ENCODE measurements at places on chromosomes 12 and 14. TPM values are rescaled to one million over a fixed set of nuclear protein-coding genes. Genes with fewer than 3 reads are reported as not detected.

The TPPP2 gene
- not detected for total RNA-seq

DNA sequence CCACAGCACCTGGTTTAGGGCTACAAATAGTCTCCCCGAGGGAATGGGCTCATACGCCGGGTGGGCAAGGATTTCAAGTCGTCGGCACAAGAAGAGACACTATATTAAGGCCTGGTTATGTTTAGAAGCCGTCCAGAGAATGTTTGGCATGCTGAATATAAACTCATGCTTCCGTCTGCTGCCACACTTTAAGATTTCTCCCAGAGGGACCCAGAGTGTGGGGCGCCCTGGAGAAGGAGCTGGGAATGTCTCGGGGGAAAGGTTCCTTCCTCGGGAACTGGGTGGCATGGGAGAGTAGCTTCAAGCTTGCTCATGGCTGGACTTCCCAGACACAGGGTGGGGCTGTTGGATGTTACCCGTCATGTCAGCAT, 295.7 kb downstream of the CACNA1C start:
- DNase-seq = no peak

DNA sequence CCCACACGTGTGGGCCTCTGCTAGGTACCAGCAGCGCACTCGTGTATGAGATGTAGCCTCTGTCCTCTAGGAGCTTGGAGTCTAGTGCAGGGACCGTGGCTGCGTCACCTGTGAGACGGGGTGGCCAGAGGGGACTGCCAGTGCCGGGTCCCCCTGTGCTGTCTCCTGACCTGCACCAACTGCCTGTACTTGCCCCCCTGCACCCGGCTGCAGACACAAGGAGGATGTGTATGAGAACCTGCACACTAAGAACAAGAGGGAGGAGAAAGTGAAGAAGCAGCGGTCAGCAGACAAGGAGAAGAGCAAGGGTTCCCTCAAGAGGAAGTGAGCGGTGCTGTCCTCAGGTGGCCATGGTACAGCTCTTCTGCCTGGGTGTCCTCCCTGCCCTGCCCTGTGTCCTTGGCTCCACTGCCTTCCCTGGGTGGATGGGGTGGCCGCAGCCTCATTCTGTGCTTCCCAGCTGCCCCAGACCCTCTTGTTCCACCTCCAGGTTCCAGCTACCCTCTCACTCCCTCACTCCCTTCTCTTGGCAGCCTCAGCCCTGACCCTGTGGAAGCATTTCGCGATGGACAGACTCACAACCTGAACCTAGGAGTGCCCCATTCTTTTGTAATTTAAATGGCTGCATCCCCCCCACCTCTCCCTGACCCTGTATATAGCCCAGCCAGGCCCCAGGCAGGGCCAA, 9.6 kb downstream of the PTPN6 start:
- DNase-seq = no peak

DNA sequence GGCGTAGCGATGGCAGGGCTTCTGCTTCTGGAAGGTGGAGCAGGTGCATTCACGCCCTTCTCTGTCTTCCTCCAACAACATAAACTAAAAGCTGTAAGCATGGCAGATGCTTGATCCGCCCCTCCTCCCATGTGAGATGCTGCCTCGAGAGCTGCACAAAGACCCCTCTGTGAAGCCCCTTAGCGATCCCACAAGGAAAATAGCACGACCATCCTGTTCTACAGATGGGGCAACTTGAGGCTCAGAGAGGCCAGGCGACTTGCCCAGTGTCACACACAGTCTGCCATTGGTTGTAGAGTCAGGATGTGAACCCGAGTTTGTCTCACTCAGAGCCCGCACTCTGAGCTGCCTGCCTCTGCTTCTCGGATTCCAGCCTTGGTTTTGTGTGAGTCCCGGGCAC, 144.4 kb downstream of the SCARB1 start:
- no peak for DNase-seq

The ZNF605 gene
- 27.7 TPM for total RNA-seq

GRCh38 chr12:124175704-124176103, 119.2 kb upstream of the RFLNA start:
- DNase-seq = no peak

DNA sequence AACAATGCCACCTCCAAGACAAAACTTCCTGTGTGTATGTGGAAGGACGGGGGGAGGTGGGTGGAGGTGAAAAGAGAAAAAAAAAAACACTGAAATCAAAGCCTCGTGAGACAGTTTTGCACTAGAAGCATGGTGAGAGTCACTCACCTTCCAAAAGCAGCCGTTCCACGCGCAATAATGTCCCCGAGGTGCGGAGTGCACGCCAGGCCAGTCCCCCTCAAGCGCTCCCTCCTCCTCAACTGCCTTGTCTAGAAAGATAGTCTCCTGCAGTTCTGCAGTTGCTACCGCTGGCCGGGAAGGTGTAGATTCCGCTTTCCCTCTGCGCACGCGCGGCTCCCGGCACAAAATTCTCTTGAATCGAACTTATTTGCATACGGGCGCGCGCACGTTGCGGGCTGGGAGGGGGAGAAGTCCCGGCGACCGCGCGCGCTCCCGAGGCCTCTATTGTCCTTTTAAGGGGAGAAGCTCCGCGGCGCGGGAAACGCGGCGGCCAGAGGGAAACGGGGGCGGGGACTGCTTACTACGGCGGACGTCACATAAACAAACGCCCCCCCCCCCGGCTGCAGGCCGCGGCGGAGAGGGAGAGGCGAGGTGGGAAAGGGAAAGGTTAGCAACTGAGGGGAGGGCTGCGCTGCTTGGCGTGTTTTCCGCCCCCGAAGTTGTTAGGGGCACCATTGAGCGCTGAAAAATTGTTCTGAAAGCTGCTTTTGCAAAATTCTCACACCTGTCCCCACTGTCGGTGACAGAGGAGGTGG, at the start of gene SINHCAF:
Gene SINHCAF (minus strand): TSS at position 274 of the 755 bp plus-strand sequence. CDS start 27,946 bp downstream, outside the sequence.
- DNase-seq = peak; percentile 98

DNA sequence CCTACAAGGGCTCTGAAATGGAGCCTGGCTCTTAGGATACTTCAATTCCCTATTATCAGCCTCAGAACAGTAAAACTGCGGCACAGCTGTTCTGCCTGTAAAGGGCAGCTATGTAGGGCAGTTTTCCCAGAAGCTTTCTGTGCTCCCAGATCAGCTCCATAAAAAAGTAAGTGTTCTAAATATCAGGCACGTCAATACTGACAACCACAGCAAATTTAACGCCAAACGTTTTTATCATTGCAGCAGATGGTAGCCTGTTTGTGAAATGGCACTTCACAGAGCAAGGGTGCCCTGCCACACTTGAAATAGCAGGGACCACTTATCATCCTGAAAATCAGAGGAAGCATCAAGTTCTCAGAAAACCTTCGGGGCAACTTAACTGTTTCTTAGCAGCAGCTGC, 54.8 kb upstream of the PTHLH start:
- DNase-seq = no peak

DNA sequence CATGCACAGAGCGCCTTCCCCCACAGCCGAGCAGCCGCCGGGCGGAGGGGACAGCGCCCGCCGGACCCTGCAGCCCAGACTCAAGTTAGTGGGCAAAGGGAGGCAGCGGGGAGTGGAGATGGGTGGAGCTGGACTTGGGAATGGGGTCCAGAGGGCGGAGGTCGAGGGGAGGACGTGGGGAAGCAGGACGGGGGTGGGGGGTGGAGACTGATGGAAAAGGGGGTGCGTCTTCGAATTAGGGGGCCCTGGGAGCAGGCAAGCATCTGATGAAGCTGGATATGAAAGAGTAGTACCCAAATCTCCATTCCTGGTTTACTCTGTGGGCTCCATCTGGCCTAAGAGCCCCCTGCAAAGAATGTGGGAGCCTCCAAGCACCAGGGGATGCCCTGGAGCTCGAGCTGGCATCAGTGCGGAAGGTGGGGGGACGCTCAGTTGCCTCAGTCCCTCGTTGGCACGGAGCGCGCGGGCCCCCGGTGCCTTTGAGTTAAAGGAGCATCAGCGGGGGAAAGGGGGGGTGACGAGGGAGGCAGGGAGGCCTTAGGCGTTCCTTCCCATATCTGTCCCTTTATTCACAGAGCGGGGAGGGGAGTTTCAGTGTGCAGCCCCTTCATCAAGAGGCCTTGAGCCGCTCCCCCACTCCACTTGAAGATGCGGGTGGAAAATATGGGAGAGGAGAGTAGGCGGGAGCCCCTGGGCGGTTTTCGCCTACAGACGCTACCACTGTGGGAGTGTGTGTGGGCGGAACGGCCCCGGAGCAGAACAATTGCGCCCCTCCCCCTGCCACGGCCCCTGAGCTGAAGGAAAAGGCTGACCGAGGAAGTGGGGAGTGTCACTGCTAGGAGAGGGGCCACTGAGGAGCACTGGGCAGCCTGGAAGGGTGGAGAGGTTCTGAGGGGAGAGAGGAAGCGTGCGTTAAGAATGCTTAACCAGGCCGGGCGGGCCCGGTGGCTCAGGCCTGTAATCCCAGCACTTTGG, 644 bp downstream of the NAB2 start:
- DNase-seq = peak; percentile 50
